ENCODE measurements at places on chromosomes 11 and 22.

DNA sequence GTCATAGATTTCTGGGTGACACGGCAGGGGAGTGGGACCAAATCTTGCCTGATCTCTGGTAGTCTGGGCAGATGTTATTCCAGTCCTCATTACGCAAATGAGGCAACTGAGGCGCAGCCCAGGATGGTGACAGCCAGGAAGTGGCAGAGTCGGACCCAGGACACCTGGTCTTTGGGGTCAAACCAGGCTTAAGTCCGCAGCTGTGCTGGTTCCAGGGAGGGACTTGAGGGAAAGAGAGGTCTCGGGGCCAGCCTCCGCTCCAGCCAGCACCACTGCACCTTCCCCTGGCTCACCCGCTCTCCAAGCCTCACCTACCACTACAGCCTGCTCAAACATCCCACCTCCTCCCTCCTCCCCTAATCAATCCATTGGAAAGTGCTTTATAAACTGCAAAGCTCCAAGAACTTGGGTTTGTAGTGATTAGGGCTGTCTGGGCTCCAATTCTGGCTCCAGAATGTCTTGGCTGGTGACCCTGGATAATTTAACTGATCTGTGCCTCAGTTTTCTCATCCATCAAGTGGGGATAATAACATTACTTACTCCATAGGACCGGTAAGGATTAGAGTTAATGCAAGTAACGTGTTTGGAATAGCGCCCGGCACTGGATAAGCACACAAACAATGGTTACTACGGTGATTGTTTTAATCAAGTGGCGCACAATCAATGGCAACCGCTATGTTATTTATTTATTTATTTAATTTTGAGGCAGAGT lies 526 bp upstream of the PNPLA5 start:
- no peak for DNase-seq

GRCh38 chr11:130726234-130727037 lies 189.8 kb downstream of the SNX19 start:
- DNase-seq = no peak

- no peak for DNase-seq
These were observed 369.3 kb downstream of the CADM1 start for GRCh38 chr11:115134926-115135325.

DNA sequence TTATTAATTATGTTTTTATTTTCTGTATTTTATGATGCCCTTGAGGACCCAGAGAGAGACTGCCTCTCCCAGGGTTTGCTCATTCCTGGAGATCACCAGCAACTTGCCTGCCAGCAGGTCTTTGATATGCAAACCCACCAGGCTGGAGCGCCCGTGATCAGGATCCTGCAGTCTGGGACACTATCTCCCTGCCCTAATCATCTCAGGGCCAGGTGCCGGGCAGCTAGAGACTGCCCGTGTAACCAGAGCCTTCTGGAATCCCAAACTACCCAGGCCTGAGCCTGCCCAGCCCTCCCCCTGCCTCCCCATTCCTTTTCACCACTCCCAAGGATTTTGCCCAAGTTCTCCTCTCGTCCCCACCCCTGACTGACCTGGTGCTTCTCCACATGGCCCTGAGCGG lies 52.2 kb upstream of the B3GAT1 start:
- DNase-seq = no peak

DNA sequence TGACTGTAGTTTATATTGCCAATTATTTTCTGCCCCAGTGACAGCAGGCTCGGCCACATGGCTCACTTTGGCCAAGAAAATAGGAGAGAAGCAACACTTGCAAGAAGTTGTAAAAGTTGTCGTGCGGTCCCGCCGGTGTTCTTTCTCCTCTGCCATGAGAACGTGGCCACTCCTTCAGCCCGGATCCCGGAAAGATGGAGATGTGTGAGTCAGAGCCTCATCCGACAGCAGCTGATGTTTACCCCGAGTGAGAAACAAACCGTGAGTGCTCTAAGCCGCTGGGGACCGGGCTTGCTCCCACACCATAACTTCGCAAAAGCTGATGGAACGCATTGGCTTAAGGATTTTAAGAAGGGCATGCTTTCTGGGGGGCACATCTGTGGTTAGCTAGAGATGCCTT lies 157.0 kb downstream of the CACNA1I start:
- no peak for DNase-seq

DNA sequence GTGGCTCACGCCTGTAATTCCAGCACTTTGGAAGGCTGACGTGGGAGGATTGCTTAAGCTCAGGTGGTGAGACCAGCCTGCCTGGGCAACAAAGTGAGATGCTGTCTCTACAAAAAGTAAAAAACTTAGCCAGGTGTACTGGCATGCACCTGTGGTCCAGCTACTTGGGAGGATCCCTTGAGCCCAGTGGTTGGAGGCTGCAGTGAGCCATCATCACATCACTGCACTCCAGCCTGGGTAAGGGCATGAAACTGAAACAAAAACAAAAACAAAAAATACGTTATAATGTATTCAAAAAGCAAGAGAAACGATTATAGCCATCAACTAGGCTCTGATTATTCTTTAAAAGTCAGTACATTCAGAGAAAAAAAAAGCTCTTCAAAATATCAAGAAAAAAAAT lies 62.5 kb downstream of the TCF20 start:
- DNase-seq = no peak

GRCh38 chr22:35335468-35335867 lies 35.8 kb downstream of the TOM1 start:
- no peak for DNase-seq

DNA sequence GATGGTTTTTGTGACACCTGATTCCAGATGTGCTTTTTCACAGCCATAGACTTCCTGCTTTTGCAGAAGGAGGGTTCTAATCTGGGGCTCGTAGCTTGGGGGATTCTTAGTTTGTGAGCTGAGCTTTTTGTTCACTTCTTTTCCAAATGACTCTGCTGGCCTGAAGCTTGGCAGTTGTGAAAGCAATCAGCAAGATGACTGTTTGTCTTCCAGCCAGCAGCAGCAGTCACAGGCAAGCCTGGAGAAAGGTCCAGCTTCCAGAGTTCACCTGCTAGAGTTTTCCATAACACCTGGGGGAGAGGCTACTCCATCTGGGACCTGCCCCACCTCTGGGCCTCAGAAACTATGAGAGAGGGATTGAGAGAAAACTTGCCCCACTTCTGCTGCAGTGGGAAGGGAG lies 4.1 kb downstream of the MARK2 start:
- DNase-seq = no peak

DNA sequence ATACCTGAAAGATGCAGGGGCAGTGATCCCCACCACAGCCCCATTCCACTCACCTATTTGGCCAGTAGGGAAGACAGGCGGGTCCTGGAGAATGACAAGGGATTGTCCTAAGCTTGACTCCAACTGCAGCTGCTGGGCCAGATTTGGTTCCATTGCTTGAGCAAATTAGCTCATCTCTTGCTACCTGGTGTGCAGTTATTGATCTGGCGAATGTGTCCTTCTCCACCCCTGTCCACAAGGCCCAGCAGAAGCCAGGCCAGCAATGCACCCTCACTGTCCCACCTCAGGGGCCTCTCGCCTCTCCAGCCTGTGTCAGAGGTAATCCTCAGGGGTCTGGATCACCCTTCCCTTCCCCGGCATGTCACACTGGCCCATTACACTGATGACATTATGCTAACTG lies 23.3 kb downstream of the TSPAN32 start:
- no peak for DNase-seq

- no peak for DNase-seq
These were observed 1213.3 kb upstream of the RAG2 start for GRCh38 chr11:37811349-37811748.

DNA sequence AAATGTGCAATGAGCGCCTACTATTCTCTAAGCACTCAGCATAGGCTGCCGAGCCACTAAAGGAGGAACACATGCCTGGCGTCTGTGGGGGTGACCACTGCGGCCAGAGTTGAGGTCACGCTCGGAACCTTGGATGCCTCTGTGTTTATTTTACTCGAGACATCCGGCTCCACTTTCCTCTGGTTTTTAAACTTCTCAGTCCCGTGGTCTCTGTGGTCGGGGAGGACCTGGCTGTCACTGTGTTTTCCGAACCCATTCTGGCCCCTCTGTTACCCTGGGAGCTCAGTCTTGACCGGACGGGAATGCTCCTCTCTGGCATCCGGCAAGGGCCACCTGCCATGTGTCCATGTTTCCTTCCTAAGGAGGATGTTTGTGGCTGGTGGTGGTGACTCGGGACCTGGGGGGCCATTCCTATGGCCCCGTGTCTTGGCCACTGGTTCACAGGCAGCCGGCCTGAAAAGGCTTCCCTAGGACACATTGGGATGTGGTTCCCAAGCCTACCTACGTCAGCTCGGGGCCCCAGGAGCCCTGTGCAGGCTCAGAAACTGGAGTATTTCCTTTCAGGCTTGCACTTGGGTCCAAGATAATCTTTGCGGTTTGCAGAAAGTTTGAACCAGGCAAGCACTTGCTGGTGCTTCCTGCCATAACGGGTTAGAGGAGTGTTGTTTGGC lies 46.7 kb upstream of the PARVG start:
- DNase-seq = no peak

DNA sequence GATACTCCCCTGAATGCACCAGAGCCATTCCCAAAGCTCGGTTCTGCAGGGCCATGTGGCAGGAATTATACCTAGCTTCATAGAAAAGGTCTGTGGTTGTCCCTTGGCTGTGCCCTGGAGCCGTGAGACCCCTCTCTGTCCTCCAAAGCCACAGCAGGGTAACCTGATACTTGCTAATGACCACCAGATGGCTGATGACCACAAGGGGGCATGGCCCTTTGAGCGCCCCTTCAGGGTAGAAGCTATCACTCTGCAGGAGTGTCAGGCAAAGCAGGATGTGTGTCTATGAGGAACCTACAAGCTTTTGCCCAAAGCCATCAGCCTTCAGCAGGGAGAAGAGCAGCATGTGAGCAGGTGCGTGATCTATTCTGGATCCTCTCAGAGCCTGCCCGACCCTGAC lies 95.3 kb downstream of the NTM start:
- DNase-seq = no peak

DNA sequence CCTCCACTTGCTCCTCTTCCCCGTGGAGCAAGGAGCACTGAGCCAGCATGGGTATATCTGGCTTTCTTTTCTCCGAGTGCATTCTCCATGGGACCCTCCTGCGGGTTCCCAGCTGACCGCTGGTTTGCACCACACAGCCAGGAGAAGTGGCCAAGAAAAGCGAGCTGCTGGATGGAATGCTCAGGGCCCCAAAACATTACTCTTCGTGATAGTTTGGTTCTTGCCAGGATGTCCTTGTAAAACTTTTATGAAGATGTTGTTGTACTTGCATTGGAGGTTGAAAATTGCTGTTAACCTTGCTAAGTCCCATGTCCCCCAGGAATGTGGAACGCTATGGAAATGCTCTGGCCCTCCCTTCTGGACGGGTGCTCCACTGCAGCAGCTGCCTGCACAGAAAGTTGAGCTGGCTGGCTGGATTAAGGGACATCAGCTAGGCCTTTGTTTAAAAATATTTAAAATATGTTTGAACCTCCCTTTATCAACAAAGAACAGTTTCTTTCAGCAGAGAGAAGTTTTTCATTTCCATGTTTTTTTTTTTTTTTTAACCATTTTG lies 68.7 kb downstream of the ZNRF3 start:
- no peak for DNase-seq

- DNase-seq = no peak
These were observed 108.9 kb downstream of the ARHGAP8 start for GRCh38 chr22:44861245-44861644.

DNA sequence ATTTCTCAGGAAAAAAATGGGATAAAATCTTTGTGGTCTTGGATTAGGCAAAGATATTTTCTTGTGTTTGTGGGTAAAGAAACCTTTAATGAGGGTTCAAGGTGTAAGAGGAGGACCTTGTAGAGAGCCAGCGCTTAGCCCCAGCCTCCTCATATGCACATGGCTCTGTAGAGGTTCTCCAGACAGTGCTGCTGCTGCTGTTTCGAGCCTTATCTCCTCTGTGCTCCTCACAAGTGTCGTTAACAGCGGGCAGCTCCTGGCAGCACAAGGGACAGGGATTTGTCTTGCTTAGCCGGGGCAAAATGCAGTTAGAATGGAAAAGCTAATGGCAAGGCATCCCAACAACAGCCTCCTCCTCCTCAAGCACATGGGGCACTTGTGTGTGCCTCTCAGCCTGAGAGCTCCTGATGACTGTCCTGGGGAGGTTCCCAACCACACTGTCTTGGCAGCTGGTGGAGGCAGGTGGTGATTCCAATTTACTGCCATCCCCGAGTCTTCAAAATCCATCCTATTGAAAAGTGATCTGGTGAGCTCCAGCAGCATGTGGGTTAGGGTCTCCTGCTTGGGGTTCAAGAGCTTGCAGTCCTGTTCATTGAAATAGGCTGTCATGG lies 7.6 kb upstream of the MSANTD2 start:
- no peak for DNase-seq

- DNase-seq = no peak
These were observed 104.9 kb downstream of the VPREB1 start for GRCh38 chr22:22349455-22349836.

DNA sequence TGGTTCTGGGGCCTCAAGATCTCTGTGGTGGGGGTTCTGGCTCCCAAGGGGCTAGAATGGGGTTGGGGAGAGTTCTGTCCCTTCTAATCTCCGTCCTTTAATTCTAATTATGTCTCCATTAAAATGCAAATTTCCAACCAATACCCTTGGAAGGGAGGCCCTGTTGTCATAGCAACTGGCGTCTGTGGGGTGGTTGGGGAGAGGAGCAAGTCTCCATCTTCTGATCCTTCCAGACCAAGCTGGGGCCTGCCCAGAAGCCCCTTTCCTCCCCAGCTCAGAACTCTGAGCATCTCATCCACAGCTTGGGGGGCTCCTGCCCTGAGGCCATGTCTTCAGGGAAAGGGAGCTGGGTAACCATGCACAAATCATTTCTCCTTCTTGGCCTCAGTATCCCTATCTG lies 5.4 kb upstream of the RPS19BP1 start:
- no peak for DNase-seq

GRCh38 chr11:68146704-68147474 lies 25.7 kb upstream of the CHKA start:
- no peak for DNase-seq

GRCh38 chr22:23804781-23805291 lies 18.1 kb downstream of the SMARCB1 start:
- no peak for DNase-seq

DNA sequence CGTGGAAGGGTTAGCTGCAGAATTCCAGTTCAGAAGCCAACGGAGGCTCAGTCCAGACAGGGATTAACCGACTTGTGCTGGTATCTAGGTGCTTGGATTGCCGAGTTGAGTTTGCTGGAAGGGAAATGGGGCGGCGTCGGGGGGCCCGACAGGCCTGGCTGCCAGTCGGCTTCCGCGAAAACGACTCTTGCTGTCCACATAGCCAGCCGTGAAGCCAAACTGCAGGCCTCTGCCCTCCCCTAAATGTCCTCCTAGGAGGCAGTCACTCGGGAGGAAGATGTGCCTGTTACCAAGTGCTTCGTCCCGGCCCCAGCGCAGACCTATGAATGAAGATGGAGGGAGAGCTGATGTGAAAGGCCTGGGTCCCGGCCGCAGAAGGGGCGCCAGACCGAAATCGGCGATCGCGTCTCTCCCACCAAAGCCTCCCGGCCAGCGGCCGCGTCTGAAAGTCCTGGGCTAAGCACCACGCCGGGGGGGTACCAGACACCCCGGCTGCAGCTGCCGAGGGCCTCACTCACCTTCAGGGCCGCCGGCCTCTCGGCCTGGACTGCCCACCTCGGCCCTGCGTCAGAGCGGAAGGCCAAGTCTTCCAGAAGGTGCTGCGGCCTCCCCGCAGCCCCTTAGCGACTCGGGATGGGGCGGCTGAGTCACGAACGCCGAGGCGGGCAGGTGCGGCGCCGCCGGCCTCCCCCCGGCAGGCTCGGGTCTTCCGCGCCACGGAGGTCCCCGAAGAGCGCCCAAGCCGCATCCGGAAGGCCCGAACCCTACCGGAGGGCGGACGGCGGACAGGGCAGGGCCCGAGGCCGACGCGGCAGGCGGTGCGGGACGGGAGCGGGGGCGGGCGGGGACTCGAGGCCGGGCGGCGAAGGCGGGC lies 7.5 kb downstream of the DPAGT1 start:
- DNase-seq = no peak

GRCh38 chr11:71976551-71976950 lies 22.2 kb upstream of the IL18BP start:
- no peak for DNase-seq

Data from ascending aorta (tissue), 2 donors.